ENCODE measurements at places on chromosomes 1 and 21.

DNA sequence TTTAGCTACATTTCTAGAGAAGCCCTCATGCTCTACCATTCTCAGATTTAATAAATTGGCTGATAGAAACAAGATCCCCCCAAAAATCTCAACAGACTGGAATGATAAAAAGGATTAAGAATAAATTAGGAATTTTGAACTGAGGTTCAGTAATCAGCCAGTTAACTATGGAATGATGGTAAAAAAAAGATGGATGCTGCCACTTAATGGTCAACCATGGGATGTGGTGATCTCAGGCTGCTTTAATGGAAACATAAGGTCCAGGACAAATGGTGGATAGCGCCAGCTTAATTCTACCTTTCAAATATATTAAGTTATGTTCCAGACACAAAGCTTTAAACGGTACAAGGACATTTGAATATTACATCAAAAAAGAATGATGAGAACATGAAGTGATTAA lies 49.9 kb downstream of the CCN1 start:
- no peak for DNase-seq

DNA sequence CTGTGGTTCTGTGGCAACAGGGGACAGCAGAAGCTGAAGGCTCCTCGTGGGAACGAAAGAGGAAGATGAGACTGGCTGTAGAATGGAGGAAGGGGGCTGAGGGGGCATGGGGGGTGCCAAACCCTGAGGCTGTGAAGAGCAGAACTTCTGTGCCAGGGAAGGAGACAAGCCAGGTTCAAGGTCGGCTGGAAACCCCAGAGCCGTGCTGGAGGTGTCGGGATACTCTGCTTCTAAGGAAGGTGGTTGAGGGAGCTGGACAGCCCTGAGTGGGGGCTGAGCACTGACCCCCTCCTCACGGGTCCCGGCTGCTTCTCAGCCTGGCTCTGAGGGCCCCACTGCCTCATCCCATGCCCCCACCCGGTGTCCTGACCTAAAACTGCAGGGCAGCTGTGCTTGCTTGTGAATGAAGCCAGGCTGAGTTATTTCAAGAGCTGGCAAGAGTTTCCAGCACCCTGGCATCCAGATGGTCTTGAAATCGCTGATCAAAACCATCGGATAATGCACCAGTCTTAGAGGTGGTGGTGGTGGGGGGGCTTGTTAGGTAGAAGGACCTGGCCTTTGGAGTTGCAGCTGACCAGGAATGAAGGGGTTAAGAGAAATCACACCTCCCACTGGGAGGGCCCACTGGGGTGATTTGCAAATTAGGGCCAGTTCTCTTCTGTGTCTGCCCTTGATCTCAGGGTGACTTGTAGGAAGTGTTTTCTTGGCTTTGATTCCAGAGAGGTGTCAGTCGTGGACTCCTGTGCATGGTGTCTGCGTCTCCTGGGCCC lies 218.9 kb upstream of the C1orf174 start:
- DNase-seq, result no peak

DNA sequence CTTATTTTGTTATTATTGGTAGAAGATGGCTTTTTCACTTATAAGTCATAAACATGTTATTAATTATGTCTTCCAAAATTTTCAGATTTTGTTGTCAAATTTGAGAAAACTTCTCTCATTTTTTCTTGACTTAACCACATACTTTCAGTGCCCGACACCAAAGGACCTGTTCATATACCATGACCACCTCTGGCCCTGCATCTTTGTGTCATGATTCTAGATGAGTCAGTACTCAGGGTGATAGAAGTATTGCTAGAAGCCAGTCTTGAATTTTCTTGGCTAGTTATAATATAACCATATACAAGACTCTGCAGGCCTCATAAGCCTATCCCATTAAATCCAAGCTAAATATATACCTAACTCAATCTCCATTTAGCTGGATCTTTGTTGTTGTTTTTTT lies 35.4 kb upstream of the DPH5 start:
- DNase-seq, result no peak

- DNase-seq, result no peak
Measured at GRCh38 chr1:212098310-212098709, 62.8 kb downstream of the DTL start.

DNA sequence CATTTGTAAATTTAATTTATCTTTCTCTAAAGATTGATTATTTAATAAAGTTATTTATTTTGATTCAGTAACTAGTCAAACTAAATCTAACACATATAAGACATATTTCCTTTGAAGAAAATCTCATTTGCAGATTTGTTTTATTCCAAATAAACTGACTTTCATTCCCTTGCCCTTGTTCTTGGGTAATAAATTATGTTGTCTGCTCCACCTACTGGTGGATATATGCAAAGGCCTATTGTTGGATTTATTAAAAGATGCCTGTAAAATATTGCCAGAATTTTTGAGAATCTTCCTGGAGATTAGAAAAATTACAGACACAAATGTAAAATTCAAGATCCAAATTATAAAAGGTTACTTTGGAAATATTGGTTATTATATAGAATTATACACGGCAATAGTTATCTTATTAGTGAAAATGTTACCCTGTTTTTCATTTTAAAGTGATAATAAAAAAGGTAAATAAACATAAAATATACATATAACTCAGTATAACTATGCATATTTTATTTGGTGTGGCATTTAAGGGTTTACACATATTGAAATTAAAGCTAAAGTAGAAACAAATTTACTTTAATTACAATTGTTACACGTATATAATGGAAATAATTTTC lies 116.1 kb downstream of the SPATA17 start:
- no peak for DNase-seq

GRCh38 chr21:24948186-24948585 lies 659.1 kb downstream of the MRPL39 start:
- no peak for DNase-seq

GRCh38 chr1:66478116-66478515 lies 55.8 kb upstream of the SGIP1 start:
- no peak for DNase-seq

DNA sequence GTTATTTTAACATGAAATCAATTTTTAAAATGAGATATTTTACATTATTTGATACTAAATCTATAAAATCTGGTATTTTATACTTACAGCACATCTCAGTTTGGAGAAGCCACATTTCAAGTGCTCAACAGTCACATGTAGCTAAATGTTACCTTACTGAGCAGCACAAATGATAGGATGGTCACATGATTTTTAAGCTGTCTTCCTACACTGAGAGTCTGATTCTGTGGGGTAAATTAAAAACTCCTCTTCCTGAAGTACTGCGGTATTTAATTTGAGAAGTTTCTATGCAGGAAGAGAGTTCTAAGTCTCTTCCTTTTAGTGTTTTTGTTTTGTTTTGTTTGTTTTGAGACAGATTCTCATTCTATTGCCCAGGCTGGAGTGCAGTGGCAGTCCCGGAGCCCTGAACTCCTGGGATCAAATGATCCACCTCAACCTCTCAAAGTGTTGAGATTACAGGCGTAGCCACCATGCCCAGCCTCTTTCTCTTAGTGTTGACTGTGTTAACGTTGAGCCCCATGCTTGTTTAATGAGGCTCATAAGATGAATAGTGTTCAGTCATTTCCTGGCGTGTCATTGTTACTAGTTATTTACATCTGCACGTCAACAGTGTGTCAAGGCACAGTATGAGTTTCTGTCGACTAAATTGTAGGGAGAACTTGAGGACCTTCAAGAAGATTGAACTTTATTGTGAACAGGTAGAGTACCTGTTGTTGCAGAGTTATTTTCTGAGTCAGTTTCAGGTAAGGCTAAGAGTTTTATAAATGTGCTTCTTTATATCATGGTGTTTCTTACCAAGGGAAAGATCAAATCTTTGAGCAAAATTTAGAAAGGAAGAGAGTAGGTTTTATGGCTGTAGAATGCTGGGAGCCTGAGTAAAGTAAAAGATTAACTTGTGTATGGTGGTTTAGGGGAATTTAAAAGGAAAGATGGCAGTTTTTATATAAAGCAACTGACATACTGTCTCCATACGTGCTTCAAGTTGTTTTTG lies 3.3 kb downstream of the CNST start:
- no peak for DNase-seq

GRCh38 chr1:1092149-1092855 lies 18.2 kb upstream of the RNF223 start:
- no peak for DNase-seq

GRCh38 chr1:207084701-207085180 lies 3.9 kb upstream of the C4BPB start:
- DNase-seq, result no peak

- no peak for DNase-seq
Measured at GRCh38 chr1:119987112-119987511, 82.3 kb downstream of the NOTCH2 start.

GRCh38 chr1:158019171-158019868 lies 25.9 kb downstream of the KIRREL1 start:
- no peak for DNase-seq
